Upper lobe of left lung (tissue), 6 donors: ENCODE measurements at places on chromosomes 1 and 21. TPM values are rescaled to one million over a fixed set of nuclear protein-coding genes. Genes with fewer than 3 reads are reported as not detected.

DNA sequence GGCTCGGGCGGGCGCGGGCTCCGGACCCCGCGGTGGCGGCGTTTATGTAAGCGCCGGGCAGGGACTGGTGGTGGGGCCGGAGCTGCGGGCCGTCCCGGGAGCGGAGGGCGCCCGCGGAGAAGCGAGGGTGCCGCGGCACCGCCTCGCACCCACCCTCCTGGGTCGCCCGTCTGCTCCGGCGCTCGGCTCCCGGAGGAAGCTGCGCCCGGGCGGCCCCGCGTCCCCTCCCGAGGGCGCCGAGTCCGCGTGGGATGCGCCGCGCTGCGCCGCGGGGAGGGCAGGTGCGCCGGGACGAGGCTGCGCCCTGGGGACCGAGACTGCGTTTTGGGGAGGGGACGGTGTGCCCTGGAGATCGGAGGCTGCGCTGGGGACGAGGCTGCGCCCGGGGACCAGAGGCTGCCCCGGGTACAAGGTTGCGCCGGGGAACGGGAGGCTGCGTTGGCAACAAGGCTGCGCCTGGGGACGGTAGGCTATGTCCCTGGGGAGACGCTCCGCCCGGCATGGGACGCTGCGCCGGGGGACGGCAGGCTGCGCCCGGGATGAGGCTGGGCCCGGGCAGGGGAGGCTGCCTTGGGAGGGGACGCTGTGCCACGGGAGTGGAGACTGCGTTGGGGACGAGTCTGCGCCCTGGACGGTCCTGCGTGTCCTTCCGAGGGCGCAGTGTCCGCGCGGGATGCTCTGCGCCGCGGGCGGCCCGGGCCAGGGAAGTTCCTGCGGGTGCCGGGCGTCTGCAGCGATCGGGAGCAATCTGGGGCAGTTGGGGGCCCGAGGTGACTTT is 627 bp downstream of the ADARB1 start:
- H3K4me3 ChIP-seq = peak overlapping the region; percentile 91
- no peaks in the 10 kb centered on the region for H3K36me3 ChIP-seq
- H3K4me1 ChIP-seq = peaks cover 50% of the 10 kb centered on the region
- H3K27me3 ChIP-seq = no peaks in the 10 kb centered on the region
- peak overlapping the region; percentile 83 for H3K27ac ChIP-seq

TSPEAR gene
- total RNA-seq = 0.14 TPM

DNA sequence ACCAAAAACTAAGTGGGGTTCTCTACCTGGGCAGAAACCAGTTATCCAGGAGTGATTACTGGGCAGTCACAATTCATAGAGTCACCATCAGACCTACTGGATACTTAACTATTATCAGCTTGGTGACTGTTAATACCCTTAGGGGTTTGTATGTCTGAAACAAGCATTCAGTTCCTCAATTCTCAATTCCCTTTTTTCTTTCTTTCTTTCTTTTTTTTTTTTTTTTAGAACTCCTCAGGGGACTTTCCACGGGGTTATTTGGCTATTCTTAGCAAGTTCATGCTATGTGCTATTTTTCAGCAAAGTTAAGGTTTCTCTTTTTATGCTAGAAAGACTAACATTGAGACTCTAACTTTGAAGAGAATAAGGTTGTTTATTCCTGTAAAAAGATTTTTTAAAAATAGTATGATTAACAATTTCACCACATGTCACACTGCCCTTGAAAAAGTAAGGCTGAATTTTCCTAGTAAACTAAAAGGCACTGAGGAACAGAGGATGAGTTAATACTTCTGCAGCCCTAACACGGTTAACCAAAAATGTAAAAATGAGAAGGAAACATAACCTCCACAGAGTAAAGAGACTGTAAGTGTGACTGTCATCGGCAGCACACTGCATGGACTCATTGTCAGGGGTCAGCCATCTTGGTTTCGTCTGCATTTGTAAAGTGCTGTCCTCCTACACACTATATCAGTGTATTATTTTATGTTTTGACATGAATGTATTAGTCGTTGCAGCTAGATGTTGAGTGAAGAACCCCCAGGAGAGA is 310.2 kb downstream of the NTNG1 start:
- H3K27ac ChIP-seq = no peak overlapping the region
- no peak for DNase-seq
- no peaks in the 10 kb centered on the region for H3K27me3 ChIP-seq
- no peak overlapping the region for H3K4me3 ChIP-seq

SH2D1B gene
- not detected for total RNA-seq

DNA sequence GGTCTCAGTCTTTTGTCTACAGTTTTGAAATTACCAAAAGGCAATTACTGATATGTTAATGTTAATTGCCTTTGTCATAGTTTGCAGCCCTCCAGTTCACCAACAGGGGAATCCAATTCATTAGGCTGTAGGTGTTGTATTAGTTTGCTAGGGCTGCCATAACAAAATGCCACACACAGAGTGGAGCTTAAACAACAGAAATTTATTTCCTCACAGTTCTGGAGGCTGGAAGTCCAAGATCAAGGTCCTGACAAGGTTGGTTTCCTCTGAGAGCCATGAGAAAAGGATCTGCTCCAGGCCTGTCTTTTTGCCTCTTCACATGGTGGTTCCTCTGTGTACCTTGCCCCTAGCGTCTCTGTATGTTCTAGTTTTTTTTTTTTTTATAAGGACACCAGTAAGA is 1.3 kb downstream of the RTCA start:
- DNase-seq = no peak
- peaks cover 42% of the 10 kb centered on the region for H3K4me1 ChIP-seq
- H3K36me3 ChIP-seq = peaks cover 21% of the 10 kb centered on the region

- H3K4me1 ChIP-seq = no peaks in the 10 kb centered on the region
- H3K27me3 ChIP-seq = no peaks in the 10 kb centered on the region
- no peak overlapping the region for H3K4me3 ChIP-seq
Measured at GRCh38 chr1:218970397-218970990, 203.2 kb upstream of the LYPLAL1 start.

DNA sequence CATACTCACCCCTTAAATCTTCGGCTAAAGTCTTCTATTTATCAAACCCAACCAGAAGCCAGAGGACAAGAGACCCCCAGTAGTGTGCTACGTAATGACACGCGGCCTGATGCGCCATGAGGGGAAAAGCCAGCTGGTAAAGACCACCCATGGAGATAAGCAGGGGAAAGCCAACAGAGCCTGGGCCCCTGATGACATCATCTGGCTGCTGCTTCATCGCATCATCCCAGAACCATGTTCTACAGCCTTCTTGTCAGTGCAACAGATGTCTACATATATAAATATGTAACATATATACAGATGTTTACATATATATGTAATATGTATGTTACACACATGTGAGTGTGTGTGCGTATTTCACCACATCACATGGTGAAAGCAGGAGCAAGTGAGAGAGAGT is 81.7 kb upstream of the VANGL1 start:
- no peak for DNase-seq
- H3K4me1 ChIP-seq = no peaks in the 10 kb centered on the region

DNA sequence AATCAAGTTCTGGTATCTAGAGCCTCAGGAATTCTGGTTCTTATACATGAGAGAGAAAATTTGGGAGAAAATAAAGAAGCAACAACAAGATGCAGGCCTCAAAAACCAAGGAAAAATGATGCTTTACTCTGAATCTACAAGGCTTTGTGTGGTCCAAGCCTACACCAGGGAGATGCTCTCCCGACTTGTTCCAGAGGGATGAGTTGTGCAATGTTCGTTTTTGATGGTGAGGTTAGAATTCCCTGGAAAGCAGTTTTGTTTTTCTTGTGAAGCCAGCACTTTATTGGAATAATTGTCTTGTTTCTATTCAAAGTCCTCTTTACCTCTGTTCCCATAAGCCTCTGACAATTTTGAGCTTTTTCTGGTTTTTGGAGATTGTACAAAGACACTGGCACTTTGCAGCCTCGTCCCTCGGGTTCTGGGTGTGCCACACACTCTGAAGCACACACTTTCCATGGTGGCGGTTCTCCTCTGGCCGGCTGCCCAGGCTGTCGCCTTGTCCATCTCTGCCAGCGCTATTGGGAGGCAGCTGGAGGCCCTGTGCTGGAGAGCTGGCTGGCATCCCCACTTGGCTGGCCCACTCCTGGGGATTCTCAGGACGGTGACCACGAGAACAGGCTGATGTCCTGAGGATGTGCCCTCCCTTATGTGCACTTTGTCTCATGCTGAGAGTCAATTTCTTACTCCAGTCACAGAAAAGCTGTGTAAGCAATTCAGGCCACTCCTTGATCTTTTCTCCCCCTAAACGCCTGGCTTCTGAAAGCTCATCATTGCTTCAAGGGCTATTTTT is 70.2 kb downstream of the EDEM3 start:
- no peak for DNase-seq
- no peak overlapping the region for H3K4me3 ChIP-seq
- H3K36me3 ChIP-seq = no peaks in the 10 kb centered on the region
- H3K4me1 ChIP-seq = no peaks in the 10 kb centered on the region

- no peak overlapping the region for H3K4me3 ChIP-seq
- H3K4me1 ChIP-seq = peaks cover 18% of the 10 kb centered on the region
- DNase-seq = no peak
- H3K36me3 ChIP-seq = no peaks in the 10 kb centered on the region
- H3K27ac ChIP-seq = no peak overlapping the region
Measured at GRCh38 chr1:172177849-172178248, 242.6 kb upstream of the C1orf105 start.

DNA sequence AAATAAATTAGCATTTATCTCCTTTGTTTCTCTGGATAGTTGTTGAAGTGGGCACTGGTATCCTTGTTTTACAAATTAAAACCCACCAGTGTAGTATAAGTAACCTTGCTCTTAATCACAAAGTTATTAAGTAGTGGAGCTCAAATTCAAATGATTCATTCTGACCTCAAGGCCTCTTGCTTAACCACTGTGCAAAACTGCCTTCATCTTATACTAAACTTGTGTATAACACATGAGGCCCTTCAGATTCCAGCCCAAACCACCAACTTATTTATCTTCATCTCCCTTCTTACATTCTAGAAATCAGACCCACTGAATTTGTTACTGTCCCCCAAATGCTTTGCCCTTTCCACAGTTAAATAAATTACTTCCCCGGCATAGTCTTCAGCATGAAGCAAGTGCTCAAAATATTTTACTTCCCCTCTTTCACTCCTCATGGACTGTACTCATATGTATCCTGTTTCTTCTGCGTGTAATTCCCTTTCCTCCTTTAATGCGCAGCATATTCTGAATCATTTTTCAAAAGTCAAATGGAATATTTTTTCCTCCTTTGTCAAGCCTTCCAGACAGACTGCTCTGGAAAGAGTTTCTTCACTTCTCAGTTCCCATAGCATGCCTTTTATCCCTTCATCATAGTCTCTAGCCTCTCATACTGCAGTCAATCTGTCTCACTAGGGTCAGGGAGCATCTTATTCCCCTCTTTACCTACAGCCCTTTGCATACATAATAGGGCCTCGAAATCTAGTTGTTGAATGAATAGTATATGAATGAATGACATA is 19.0 kb upstream of the DNASE2B start:
- no peaks in the 10 kb centered on the region for H3K36me3 ChIP-seq
- no peaks in the 10 kb centered on the region for H3K4me1 ChIP-seq
- no peak for DNase-seq
- H3K4me3 ChIP-seq = no peak overlapping the region
- H3K27ac ChIP-seq = no peak overlapping the region

CFHR4 gene
- not detected for total RNA-seq

DNA sequence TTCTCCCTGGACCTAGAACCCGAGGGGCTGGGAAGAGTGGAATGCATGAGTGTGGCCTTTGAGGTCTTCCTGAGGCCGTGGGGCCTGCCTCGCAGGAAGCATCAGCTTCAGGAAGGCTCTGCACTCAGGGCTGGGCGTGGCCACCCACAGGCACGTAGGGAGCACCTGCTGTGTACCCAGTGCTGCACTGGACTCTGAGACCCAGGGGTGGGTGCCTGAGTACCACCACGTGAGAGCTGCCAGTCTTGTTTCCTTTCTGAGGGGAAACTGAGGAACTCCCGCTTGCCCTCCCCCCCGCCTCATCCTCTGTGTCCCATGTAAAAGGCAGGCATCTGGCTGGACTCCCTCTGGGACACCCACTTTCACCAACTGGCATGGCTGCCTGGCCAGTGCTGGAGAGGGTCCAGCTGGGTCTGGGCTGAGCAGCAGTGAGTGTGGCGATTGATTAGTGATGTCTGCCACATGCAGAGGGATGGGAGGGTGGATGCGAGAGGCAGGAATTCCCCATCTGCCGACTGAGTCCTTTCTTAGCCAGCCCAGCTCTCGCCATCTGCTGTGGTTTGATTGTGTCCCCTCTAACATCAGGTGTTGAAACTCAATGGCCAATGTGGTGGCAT is 30.2 kb upstream of the TTC34 start:
- no peaks in the 10 kb centered on the region for H3K4me1 ChIP-seq
- no peaks in the 10 kb centered on the region for H3K36me3 ChIP-seq
- H3K27me3 ChIP-seq = no peaks in the 10 kb centered on the region
- H3K4me3 ChIP-seq = no peak overlapping the region

DNA sequence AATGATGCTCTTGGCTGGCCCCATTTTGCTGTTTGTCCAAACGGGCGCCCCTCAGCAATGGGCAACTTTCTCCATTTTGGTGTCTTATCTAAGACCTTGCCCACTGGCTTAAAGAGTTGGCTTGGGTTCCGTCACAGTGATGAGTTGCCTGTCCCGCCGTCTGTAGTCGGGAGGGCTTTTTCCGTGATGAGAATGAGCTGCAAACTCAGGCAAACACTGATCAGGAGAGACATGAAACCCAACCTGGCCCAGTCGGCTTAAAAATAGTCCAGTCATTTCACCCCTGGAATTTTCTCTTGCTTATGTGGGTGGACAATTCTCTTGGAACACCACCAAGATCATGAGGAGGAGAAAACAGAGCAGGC is 79.3 kb downstream of the ST6GALNAC3 start:
- H3K4me1 ChIP-seq = peaks cover 14% of the 10 kb centered on the region
- H3K27me3 ChIP-seq = no peaks in the 10 kb centered on the region
- no peak for DNase-seq
- peak overlapping the region; percentile 72 for H3K27ac ChIP-seq
- H3K36me3 ChIP-seq = no peaks in the 10 kb centered on the region

GRCh38 chr1:10707208-10707607 is 89.2 kb downstream of the CASZ1 start:
- DNase-seq = no peak
- H3K4me1 ChIP-seq = peaks cover 21% of the 10 kb centered on the region
- no peak overlapping the region for H3K27ac ChIP-seq
- no peak overlapping the region for H3K4me3 ChIP-seq

DNA sequence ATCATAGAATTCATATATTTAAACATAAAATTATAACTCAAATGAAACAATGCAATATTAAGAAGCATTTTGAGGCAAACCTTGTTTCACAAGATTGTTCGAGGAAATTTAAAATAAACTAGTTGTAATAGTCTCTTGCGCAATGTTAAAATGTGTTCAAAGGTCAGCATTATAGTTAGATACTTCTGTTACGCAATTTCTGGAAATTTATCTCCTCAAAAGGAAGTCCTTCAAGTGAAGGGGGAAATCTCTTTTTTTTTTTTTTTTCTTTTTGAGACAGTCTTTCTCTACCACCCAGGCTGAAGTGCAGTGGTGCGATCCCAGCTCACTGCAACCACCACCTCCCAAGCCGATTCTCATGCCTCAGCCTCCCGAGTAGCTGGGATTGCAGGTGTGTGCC is 52.1 kb downstream of the FMO4 start:
- H3K27me3 ChIP-seq = no peaks in the 10 kb centered on the region
- H3K27ac ChIP-seq = no peak overlapping the region
- no peaks in the 10 kb centered on the region for H3K4me1 ChIP-seq
